ENCODE measurements at places on chromosomes 7 and 10.

- DNase-seq = no peak
Measured at GRCh38 chr7:54426406-54426805, 115.8 kb upstream of the VSTM2A start.

DNA sequence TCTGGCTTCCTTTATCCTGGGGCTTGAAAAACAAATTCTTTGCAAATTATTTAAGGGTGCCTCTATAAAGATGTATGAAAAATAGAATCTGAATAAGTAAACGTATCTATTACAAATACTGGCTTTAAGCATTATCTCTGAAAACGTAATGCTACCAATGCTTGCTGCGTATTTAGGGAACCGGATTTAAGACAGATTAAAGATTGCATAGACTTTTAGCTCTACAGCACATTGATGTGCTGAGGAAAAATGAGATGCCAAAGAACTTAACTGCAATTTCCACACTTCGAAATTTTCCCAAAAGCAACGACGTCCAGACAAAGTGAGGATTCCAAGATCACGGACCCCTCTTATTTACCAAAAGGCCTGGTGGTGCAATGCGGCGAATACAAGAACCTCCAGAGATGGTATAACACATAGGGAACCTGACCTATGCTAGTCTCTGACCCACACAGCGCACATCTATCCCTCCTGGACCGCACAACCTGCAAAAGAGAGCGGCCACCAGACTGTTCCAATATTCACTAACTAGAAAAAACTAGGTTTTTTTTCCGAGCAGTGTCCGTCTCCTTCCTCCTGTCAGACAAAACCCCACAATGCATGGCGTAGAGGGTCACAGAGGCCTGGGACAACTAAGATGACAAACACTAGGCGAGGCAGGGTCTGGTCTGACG, 34.3 kb upstream of the PHF14 start:
- DNase-seq = no peak

DNA sequence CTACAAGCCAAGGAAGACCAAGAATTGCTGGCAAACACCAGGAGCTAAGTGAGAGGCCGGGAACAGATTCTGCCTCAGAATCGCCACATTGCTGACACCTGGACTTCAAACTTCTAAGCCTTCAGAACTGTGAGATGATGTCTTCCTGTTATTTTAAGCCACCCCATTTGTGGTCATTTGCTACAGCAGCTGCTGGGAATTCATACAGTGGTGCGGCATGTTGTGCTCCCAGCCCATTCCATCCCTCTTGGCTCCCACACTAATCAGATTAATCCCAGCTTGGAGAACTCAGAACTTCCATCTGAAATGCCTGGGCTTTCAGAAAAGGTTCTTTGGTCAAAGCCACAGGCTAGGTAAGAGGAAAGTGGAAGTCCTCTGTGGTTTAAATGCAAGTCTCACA, 24.9 kb downstream of the TCAF1 start:
- DNase-seq = no peak

DNA sequence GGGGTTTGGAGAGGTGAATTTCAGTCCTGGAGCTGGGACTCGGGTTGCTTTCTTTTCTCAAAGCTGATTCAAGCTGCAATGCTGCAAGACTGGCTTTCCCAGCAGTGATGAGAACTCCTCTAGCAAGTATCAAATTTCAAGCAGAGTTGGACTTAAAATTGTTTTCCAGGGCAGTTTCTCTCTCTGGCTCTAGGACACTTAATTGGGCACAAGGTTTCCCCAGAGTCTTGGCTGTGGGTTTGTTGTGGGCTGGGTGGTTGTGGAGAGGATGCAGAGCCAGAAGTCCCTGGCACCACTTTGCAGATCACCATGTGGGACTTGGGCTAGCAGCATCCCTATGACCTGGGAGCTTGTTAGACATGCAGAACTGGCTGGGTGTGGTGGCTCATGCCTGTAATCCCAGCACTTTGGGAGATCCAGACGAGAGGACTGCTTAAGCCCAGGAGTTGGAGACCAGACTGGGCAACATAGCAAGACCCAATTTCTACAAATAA, 16.8 kb downstream of the AKR1B15 start:
- no peak for DNase-seq

DNA sequence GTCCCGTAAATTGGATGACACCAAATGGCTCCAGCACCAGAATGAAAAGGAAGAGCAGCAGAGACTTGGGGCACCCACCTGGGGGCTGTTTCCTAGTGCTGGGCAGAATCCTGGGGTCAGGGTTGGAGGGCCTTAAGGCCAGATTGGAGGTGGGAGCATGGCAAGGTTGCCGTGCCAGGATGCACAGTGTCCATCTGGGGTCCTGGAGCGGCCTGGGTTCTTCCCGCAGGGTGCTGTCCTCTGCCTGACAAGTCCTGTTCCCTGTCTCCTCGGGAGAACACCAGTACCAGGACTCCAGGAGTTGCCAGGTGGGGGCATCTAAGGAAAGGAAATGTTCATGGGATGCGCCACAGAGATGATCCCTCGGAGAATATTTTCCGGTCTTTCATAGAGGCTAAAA, 42.8 kb downstream of the MGMT start:
- no peak for DNase-seq

GRCh38 chr7:25180946-25181345, 47.3 kb downstream of the NPVF start:
- no peak for DNase-seq

DNA sequence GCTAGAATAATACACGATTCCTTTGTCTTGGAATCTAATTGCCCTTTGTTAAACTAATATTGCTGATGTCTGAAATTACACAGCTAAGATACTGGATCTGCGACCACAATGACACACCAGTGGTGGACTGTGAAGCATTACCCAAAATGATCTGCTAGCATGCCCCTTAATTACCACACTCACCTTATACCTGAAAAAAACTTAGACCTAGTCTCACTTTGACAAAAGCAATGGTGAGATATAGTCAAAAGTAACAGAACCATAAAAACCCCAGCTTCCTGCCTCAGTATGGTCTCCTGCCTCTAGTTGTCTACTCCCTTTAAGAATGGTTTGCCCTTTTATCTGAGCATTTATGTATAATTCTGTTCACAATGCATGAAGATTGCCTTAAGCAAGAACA, 20.8 kb upstream of the ERVW-1 start:
- DNase-seq = no peak

GRCh38 chr10:31457858-31458257, 138.8 kb downstream of the ZEB1 start:
- DNase-seq = no peak

- DNase-seq = no peak
Measured at GRCh38 chr7:49422564-49422963, 350.9 kb upstream of the VWC2 start.

Measured in DMS 273 treated with DMSO at 0.1 percent for 48 hours (cell line).